ENCODE measurements at places on chromosomes 7 and 10.

DNA sequence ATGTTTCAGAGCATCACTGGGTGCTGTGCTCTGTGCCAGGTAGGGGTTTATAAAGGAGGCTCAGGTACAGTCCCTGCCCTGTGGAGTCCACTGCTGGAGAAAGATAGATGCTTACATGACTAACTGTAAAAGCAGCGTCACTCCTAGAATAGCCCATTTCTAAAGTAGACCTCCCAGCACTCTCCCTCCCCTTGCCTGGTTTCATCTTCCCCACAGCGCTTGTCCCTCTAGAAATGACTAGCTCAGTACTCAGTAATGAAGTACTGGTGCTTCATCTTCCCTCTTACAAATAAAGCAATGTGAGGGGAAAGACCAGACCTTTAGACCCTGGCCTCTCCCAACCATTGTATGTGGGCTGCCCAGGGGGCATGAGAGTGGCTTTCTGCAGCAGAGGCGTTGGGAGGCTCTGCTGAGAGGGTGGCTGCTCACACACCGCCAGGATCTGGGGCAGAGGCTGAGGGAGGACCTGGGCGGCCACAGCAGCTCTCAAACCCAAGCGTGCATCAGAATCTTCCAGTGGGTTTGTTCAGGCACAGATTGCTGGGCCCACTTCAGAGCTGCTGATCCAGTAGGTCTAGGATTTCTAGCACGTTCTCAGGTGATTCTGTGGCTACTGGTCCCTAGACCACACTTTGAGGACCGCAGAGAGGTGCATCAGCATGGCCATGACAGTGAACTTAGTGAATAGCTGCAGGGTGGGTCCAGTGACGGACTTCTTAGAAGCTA is 110.3 kb upstream of the ANLN start:
- DNase-seq: peak; percentile 68

GRCh38 chr10:119642556-119643111 is 8.5 kb upstream of the BAG3 start:
- DNase-seq: no peak

GRCh38 chr10:68269562-68270290 is 37.8 kb upstream of the ATOH7 start:
- no peak for DNase-seq

DNA sequence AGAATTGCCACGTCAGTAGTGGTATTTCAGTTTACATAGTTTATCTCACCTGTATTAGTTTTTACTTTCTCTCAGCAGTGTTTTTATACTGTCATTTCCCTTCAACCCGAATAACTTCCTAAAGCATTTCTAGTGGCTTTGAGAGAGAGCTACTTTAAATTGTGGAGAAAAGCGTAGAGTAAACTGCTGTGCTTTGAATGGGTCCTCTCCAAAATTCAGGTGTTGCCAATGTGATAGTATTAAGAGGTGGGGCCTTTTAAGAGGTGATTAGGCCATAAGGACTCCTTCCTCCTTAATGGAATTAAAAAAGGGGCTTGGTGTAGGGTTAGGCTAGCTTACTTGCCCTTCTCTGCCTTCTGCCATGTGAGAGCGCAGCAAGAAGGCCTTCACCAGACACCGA is 98.4 kb downstream of the LCOR start:
- DNase-seq: no peak

DNA sequence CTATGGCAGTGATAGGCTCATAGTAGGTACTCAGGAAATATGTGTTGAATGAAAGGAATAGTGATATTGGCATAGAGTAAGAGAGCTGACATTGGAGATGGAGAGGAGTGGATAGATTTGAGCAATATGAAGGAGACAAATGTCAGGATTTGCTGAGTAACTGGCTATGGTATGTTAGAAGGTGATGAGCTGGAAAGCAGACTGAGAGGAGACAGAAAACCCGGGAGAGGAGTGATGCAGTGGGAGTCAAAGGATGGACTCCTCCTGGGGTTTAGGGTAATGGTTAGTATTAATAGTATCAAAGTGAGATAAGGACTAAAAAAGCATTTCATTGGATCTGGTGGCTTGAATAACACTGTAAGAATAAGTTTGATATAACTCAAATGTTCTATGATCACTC is 64.8 kb downstream of the CD36 start:
- no peak for DNase-seq

DNA sequence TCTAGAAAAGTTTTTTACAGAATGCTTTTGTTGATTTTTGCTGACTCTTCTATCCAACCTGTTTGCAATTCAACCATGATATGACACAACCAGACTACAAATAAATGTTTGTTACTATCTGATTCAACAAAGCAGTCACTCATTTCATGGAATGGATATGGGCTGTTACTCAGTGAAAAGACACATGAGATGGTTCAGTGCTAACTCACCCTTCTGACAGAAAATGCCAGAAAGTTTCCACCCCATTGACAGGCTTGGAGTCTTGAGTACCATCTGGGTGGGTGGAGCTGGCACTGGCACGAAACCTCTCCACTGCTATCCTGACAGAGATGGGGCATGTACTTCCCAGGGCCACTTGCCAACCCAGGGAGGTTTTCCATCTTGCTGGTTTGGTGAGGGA is 39.5 kb downstream of the RBM28 start:
- DNase-seq: no peak

DNA sequence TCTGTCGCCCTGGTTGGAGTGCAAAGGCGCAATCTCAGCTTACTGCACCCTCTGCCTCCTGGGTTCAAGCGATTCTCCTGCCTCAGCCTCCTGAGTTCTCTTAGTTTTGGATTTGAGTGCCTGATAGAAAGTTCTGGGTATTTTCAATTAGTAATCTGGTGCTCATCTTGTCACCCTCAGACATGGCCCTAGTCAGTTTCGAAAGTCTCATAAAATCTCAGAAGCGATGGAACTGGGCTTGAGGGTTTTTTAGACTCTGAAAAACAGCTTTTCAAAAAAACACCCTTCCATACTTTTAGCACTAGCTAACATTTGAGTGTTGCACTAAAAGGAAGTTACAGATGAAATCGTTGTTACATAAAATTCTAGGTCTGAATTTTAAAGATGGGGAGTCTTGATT is 9.4 kb upstream of the PIP4K2A start:
- DNase-seq: no peak

DNA sequence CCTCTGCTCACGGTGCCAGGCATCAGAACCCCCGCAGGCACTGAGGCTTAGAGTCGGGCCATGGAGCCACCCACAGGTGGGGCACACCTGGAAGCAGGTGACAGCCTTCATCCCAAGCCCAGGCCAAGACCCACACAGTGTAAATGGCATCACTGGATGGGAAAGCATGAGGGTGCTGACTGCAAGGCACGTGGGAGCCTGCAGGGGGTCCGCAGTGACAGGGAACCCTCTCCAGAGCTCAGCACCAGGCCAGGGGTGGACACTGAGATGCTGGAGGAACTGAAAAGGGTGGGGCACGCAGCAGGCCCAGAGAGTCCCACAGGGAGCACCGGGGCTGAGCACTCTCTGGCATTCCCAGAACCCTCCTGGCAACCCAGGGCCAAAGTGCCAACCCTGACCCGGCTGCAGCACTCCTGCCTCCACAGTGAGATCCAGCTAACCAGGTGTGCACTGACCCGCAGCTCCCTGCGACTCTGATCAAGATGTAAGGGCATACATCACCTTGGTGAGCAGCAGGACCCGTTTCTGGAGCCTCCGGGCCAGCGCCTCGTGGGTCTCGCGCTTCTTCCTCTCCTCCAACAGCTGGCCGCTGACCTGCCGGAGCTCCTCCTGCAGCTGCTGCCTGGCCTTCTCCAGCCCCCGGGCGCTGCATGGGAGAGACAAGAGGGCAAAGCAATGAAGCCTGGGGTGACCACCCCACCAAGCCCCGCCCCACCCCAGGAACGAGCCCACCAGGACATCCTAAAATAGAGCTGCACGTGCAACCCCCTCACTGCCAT is 163.9 kb downstream of the MAD1L1 start:
- DNase-seq: no peak

DNA sequence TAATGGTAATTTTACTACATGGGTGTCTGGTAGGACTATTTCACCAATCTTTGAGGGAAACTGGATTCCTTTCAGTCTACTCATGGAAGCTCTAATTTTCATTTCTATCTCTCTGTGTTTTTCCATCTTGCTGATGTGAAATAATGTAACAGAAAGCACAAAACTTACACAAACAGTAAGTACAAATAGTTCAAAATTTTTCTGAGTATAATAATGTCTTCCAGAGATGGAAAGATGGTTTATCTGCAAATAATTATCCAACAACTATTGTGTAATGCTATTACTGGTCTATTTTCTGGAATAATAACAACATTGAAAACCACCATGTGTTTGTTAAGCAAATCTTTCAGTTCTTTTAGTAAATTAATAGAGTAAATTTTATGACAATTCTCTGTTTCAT is 565.8 kb upstream of the MGMT start:
- DNase-seq: no peak

- no peak for DNase-seq
These were observed 108.1 kb upstream of the PODXL start for GRCh38 chr7:131664570-131664969.

DNA sequence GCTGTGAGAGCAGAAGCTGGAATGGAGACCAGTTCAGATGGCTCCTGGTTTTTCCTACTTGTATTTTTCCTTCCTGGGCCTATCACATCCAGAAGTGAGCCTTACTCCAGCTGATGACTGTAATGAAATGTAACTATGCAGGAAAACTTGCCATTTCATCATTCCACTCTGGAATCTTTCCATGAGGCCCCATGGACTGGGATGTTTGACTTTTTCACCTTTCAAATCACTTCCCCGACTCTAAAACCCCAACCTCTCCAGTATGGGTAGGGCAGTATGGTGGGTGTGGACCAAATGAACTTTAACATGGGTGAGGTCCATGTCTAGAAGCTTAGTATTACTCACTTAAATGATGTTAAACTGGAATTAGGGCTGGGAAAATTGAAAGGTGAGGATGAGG is 40.3 kb upstream of the DLD start:
- DNase-seq: no peak

DNA sequence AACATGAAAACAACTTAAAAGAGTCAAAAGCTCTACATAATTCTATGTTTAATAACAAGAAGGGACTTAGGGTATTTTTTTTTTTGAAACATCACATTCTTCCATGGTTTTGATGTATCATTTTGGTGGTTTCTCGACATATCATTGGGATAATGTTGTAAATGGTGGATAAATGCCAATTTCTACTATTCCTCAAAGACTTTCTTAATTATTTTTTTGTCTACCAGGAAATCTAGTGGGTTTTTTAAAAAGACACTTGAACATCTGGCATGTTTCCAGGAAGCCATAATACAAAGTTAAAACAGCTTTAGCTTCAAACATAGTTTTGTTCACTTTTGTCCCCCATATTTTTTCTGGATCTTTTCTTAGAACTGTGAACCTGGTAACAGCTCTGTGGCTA is 200.4 kb downstream of the DKK1 start:
- DNase-seq: no peak

GRCh38 chr10:131703541-131703940 is 197.3 kb upstream of the PPP2R2D start:
- no peak for DNase-seq

- DNase-seq: no peak
These were observed 443.2 kb upstream of the AKR1E2 start for GRCh38 chr10:4382811-4383210.

- DNase-seq: no peak
These were observed 44.4 kb downstream of the MRPS24 start for GRCh38 chr7:43824963-43825362.

DNA sequence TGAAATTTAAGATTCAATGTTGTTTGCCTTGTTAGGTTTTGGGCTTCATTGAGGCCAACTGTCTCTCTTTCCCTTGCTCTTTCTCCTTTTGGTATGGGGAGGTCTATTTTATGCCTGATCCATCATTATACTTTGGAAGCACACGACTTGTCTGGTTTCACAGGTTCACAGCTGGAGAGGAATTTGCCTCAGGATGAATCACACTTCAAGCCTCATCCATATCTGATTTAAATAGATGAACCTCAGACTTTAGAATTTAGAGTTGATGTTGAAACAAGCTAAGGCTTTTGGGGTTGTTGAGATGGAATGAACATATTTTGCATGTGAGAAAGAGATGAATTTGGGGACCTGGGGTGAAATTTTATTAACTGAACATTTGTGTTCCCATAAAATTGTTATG is 150.5 kb upstream of the IGFBP3 start:
- DNase-seq: no peak

- DNase-seq: peak; percentile 80
These were observed at the start of gene MGAM2 for GRCh38 chr7:142111499-142111898. TSS of gene MGAM2 (plus strand) at chr7:142111718. CDS start at chr7:142116874, 5,156 bp downstream.

DNA sequence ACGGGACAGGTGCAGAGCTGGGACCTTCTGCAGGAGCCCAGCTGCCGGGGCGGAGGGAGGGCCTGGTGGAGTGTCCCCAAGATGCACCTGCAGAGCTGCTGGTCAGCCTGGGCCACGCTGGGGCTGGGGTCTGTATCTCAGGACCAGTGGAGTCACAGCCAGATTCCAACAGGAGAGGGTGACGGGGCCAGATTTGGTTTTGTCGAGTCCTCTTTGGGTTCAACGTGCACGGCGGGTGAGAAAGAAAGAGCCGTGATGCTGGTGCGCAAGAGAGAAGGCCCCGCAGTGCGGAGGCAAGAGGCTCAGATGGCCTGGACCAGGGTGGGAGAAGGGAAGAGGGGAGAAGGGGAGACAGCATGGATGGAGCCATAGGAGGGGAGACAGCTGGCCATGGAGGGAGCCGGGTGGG is 462.9 kb downstream of the PTPRN2 start:
- no peak for DNase-seq

GRCh38 chr7:81534996-81535395 is 234.9 kb downstream of the HGF start:
- DNase-seq: no peak

GRCh38 chr7:157558061-157558460 is 221.3 kb downstream of the DNAJB6 start:
- DNase-seq: no peak

GRCh38 chr10:74000892-74001669 is 3.2 kb downstream of the VCL start:
- no peak for DNase-seq

DNA sequence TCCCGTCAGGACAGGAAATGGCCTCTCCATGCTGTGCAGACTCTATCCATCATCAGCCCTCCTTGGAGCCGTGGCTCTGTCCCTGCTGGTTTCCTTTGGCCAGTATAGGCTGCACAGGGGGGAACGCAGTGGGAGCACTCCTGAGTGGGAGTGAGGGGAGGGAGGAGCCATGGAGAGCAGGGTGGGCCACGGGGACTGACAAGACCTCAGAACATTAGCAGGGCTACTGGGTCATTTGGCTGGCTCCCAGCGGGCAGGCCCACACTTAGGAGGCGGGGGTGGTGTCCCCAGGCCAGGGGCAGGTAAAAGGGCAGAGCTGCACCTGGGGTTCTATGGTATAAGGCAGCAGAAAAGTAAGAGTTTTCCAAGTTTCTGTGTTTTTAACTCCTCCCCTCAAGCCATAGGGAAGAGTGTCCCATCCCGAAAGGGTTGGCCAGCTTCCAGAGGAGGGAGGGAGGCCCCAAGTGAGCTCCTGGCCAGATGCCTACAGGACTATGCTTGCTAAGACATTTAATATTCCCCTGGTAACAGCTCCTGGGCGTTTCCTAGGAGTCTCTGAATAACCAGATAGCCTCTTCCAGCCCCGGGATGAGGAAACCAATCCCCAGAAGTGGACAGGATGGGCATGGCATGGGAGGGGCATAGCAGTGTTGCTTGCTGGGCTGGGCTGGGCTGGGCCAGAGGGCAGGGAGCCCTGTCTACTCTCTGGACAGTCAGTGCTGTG is 5.5 kb upstream of the OPN4 start:
- peak; percentile 89 for DNase-seq
